Central memory CD8-positive, alpha-beta T cell (primary cell): ENCODE measurements at places on chromosomes 11 and 22.
A peak's percentile ranks its signal among the peaks of the same experiment; 100 is the strongest.

GRCh38 chr11:65404638-65405339 lies 17.8 kb upstream of the NEAT1 start:
- peaks cover 50% of the 10 kb centered on the region for H3K36me3 ChIP-seq
- no peak for DNase-seq
- H3K4me3 ChIP-seq, result no peak overlapping the region
- no peak overlapping the region for H3K27ac ChIP-seq

GRCh38 chr11:1862588-1863351 lies 9.9 kb downstream of the LSP1 start:
- H3K27me3 ChIP-seq, result no peaks in the 10 kb centered on the region
- H3K4me1 ChIP-seq, result peaks cover 24% of the 10 kb centered on the region
- H3K36me3 ChIP-seq, result peaks cover 16% of the 10 kb centered on the region
- peak overlapping the region; percentile 21 for H3K4me3 ChIP-seq
- DNase-seq, result no peak
- no peak overlapping the region for H3K27ac ChIP-seq

- no peak for DNase-seq
- H3K36me3 ChIP-seq, result peaks cover 2% of the 10 kb centered on the region
- no peak overlapping the region for H3K27ac ChIP-seq
- H3K4me1 ChIP-seq, result no peaks in the 10 kb centered on the region
- H3K27me3 ChIP-seq, result no peaks in the 10 kb centered on the region
- H3K4me3 ChIP-seq, result no peak overlapping the region
Observed at GRCh38 chr11:10042699-10043098, 251.3 kb downstream of the SBF2 start.

GRCh38 chr11:59187587-59187986 lies 15.7 kb downstream of the DTX4 start:
- DNase-seq, result no peak
- H3K27me3 ChIP-seq, result no peaks in the 10 kb centered on the region
- peaks cover 3% of the 10 kb centered on the region for H3K36me3 ChIP-seq
- H3K27ac ChIP-seq, result no peak overlapping the region

DNA sequence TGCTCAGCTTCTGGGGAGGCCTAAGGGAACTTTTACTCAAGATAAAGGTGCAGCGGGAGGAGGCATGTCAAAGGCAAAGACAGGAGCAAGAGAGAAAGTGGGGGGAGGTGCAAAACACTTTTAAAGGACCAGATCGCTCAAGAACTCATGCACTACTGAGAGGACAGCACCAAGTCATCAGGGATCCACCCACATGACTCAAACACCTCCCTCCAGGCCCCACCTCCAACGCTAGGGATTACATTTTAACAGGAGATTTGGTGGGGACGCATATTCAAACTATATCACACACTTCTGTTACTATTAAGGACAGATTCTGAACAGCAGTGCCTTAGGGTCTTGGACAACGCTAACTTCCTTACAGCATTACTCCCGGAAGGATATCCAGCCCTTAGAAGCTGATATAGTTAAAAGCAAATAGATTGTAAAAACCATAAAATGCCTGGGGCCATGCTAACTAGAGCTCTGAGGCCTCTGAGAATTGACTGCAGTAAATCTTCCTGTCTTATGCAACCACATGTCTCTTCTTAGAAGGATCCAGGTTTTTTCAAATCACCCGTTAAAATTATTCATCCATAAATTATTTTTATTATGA lies 16.7 kb upstream of the ZC3H12C start:
- no peaks in the 10 kb centered on the region for H3K36me3 ChIP-seq
- H3K4me3 ChIP-seq, result no peak overlapping the region
- H3K4me1 ChIP-seq, result no peaks in the 10 kb centered on the region
- no peak for DNase-seq

DNA sequence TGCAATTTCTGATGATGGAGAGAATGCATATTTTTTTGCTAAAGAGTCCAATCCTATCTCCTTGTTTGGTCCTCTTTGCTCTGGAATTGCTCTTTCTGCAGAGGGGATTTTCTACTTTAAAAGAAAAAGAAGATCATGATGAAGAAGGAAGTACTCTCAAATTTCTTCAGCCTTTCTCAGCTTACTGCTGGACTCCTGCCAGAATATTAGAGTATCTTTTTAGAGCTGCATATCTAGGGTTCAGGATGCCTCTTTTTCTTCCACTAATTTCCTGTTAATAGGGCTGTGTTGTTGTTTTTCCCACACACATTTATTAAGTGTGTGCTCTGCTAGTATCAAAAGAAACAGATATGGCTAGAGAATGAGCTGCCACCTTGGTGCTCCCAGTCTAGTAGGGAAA lies 18.2 kb downstream of the UBASH3B start:
- no peak overlapping the region for H3K27ac ChIP-seq
- no peak overlapping the region for H3K4me3 ChIP-seq
- no peaks in the 10 kb centered on the region for H3K27me3 ChIP-seq
- DNase-seq, result no peak
- no peaks in the 10 kb centered on the region for H3K36me3 ChIP-seq
- H3K4me1 ChIP-seq, result peaks cover 53% of the 10 kb centered on the region

DNA sequence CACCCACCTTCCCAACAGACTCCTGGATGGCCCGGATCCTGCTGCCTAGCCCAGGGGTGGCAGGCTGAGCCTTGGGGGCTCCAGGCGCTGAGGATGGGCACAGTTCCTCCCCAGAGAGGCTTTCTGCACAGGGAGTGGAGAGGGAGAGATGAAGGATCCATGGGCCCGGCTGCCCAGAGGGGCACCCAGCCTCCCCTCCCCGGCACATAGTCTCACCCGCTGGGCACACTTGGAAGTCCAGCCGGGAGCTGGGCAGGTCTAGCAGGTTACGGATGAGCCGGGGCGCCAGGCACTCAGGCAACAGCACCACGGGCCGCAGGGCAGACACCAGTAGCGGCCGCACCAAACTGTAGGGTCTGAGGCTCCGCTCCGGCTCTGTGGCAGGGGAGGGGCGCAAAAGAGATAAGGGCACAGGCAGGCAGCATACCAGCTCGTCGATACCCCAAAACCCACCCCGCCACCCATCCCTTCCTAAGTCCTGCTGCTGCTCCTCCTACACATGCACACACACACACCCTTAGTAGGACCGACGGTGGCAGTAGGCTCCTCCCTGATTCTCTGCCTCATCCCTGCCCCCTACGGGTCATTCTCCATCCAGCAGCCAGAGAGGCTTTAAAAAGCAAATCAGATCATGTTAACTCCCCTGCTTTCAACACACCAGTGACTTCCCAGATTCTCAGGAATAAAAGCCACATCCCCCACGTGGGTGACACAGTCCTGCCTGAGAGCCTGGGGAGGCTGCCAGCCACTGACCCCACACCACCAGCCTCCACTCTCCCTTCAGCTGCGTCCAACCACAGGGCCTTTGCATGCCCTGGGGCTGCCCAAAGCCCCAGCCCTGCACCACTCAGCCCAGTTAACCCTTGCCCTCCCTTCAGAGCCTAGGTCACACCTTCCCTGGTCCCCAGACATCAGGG lies 6.5 kb upstream of the MFNG start:
- DNase-seq, result no peak
- H3K36me3 ChIP-seq, result no peaks in the 10 kb centered on the region
- peaks cover 44% of the 10 kb centered on the region for H3K4me1 ChIP-seq
- H3K27me3 ChIP-seq, result peaks cover 21% of the 10 kb centered on the region
- H3K4me3 ChIP-seq, result no peak overlapping the region
